ENCODE measurements at places on chromosomes 3 and 15. TPM values are rescaled to one million over a fixed set of nuclear protein-coding genes. Genes with fewer than 3 reads are reported as not detected.

GRCh38 chr3:189954733-189955665 lies 165.7 kb downstream of the P3H2 start:
- no peak for DNase-seq

GRCh38 chr15:91222052-91222451 lies 122.0 kb downstream of the SV2B start:
- DNase-seq: no peak

DNA sequence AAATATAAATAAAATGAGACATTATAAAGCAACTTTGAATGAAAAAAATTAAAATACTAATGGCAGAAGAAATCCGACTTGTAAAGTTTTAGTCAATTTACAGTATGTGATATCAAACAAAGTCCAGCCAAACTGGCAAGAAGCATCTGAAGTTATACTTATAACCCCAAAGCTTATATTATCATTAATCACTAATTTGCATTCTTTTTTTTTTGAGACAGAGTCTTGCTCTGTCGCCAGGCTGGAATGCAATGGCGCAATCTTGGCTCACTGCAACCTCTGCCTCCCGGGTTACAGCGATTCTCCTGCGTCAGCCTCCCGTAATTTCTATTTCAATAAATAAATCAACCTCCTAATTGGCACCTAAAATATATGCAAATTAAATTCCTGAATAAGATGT lies 80.1 kb downstream of the AQR start:
- DNase-seq: no peak

DNA sequence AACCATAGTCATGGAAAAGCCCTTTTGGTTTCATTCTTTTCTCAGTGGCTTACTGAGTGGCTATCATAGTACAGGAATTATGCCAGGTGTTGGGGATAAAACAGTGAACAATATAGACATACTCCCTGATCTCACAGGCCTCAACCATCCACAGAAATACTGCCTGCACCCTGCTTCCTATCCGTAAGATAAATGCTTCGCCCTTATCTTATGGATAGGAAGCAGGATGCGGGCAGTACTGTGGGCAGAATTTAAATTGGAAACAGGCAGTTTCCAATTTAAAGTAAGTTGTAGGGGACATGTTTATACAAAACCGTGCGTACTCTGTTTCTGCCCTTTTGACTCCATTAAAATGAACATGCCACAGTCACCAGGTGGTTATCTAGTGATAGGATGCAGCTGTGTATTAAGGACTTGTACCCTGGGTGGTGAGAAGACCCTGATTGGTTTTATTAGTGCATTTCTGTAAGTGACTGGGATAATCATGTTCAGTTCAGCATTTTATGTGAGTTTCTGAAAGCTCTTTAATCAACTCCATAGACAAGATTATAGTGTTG lies 141.8 kb upstream of the BHLHE40 start:
- no peak for DNase-seq

- DNase-seq: no peak
These were observed 449.9 kb upstream of the GOLIM4 start for GRCh38 chr3:168545591-168545990.

- DNase-seq: no peak
These were observed 13.1 kb upstream of the SKOR1 start for GRCh38 chr15:67812241-67812644.

DNA sequence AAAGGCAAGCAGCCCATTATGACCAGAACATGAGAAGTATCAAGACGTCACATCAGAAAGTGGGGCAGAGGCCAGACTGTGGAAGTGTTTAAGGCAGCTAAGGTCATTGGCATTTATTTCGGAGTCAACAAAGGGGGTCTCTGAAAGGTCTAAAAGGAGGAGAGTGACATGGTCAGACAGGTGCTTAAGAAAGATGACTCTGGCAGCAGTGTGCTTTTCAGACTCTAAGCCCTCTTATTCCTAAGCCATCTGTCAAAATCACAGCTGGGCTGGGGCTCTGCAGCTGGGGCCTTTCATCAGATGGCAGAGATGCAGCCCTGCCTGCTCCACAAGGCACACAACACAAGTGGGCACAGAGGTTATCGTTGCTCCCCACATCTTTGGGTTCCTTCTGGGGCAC lies 14.0 kb downstream of the FBXL22 start:
- no peak for DNase-seq

- no peak for DNase-seq
These were observed 218.1 kb downstream of the ADAMTSL3 start for GRCh38 chr15:83871808-83872559.

- DNase-seq: no peak
These were observed 337.8 kb downstream of the FEZF2 start for GRCh38 chr3:62035402-62036057.

- no peak for DNase-seq
These were observed 117.9 kb downstream of the SCAPER start for GRCh38 chr15:76787273-76787672.

- no peak for DNase-seq
These were observed 52.2 kb upstream of the HEG1 start for GRCh38 chr3:125107861-125108567.

DNA sequence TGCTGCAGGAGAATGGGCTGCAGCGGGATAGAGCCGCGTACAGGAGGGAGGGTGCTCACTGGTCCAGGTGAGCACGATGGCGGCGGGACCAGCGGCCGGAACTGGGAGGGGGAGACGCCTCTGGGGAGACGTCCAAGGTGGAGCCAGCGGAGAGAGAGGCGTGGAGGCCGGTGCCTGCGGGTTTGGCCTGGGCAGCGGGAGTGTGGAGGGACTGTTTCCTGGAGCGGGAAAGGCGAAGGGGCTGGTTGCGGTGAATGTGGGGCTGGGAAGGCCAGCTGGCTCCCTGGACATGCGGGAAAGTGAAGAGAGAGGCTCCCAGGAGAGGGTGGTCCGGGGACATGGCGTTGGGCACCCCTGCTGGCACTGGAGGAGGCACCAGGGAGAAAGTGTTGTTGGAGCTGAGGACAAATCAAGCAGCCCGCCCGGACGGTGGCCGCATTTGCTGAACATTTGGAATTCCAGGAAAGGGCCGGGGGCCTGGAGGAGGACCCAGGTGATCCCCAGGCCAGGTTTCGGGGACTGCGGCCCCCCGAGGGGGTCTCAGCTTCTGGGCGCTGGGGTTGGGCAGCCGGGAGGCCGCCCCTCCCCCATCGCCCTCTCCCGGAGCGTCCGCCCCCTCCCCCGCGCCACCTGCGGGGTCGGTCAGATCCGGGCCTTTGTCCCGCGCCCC lies 34.3 kb downstream of the DNAJB8 start:
- DNase-seq: no peak

DNA sequence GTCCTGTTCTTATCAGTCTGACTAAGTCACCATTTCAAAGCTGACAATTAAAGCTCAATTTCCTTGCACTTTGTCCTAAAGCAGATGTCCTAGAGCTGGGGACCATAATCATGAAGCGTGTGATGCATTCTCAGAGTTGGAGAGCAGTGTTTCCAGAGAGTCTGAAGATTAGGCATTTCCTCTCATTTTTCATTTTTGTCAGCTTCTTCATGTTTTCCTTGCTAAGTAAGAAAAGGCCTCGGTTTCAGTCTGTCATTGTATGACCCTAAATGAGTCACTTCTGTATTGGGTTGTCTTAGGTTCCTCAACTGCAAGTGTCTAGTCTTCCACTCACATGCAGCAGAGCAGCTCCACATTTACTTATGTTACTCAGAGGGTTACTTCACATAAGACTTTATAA lies 257.2 kb upstream of the TPRG1 start:
- DNase-seq: no peak

- DNase-seq: no peak
These were observed 426.5 kb upstream of the CDIN1 start for GRCh38 chr15:36152936-36153335.

DNA sequence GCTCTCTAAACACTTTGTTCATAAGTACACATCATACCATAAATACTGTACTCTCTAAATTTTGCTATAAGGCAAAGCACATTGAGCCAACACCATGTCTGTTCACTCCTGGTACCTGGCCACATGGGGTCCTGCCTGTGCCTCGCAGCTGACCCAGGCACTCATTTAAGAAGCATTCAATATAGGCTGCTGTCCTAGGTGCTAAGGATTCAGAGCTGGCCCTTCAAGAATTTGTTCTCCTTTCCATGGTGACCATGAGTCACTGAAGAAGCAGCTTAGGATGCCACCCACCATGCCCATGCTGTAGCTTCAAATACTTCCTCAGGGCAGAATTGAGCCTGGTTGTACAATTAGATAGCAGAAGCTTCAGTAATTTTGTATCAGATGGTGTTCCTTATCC lies 119.2 kb upstream of the ZBED2 start:
- DNase-seq: no peak

GRCh38 chr3:24199300-24199699 lies 254.2 kb downstream of the NR1D2 start:
- no peak for DNase-seq

DNA sequence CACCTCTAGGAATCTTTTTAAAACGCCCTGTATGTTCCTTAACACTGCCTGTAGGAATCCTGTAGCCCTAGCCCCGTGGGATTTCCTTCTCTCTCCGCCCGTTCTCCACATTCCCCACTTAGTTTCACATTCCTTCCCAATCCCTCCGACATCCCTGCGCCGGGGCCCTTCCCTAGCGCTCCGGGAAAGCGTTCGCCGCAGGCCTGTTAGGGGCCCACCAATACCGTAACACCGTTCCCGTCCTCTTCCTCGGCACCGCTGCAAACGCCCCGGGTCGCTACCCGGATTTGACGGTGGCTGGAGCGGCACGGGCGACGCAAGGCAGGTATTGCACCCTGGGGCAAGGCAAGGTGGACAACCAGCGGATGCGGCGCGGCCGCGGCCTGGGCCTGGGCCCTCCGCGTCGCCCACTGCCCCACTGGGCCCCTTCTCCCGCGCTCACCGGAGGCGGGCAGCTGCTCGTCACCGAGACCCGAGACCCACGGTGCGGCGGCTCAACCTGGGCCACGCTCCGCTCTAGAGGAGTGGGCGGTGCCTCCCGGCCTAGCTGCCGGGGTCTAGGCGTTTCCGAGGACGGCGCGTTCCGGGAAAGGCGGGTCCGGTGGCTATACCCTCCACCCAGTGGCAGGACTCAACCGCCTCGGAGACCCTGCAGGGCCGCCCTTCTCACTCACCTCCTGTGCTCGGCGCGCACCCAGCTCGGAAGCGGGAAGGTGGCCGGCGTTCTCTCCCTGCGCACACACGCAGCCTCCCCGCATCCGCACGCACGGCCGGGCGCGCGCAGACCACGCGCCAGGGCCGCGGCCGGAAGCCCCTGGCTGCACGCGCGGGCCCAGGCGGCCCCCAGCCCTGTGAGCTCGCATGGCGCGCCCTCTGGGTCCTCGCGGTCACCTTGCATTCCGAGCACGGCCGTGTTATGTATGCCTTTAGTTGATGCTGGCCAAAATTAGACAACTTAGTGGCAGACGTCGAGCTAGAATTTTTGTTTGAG lies at the start of gene B3GALNT1:
Gene B3GALNT1, minus strand, starts transcription at position 789 of the 991 bp plus-strand sequence. CDS start 18,595 bp downstream, outside the sequence.
- DNase-seq: peak; percentile 64

- no peak for DNase-seq
These were observed 123.8 kb downstream of the CBLB start for GRCh38 chr3:105745046-105745445.

- no peak for DNase-seq
These were observed 13.5 kb upstream of the GRAMD1C start for GRCh38 chr3:113825090-113825489.

GRCh38 chr3:23650371-23651140 lies 155.2 kb upstream of the UBE2E1 start:
- no peak for DNase-seq

DNA sequence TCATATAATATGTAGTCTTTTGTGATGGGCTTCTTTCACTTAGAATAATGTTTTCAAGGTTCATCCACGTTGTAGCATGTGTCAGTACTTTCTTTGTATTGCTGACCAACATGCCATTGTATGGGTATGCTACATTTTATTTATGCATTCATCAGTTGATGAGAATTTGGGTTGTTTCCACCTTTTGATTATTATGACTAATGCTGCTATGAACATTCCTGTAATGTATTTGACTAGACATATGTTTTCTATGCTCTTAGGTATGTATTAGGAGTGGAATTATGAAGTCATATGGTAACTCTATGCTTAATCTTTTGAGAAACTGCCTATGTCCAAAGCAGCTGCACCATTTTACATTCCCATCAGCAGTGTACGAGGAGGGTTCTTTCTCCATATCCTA lies 3.2 kb upstream of the PODXL2 start:
- no peak for DNase-seq

GRCh38 chr3:13549623-13550422 lies 898 bp downstream of the FBLN2 start:
- DNase-seq: no peak

- no peak for DNase-seq
These were observed 408 bp downstream of the WDR82 start for GRCh38 chr3:52277972-52278509.

- no peak for DNase-seq
These were observed 133.4 kb upstream of the MITF start for GRCh38 chr3:69605867-69606266.

DNA sequence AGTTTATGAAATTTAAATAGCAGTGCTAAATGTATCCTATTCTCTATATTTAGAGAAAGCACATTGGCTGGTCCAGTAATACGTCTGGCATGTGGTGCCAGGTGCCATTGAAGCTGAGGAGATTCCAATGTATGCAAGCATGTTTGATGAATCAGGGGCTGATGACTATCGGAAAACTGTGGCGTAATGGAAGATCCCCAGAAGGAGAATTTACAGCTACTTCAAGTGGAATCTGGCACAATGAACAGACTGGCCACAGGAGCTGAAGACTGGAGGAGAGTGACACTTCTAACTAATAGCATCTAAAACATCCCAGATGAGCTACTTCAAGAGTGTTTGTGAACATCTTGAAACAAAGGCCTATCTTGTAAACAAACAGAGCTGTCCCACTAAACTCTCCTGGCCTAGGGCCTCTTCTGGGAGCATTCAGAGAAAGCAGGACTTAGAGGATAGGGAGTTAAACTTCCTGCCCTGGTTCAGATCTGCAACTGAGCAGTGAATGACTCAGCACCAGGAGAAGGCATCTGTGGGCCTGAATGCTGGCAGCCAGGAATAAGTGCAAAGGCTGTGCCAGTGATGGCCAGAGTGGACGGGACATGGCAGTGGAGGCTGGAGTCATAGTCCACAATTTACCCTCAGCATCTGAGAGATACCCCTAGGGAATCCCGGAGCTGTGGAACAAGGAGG lies 15.2 kb upstream of the ACTC1 start:
- DNase-seq: no peak

GRCh38 chr15:77753281-77753873 lies 120.7 kb upstream of the LINGO1 start:
- peak; percentile 21 for DNase-seq

The CCDC50 gene
- polyA plus RNA-seq: 69.9 TPM

The SLC24A5 gene
- 1.3 TPM for polyA plus RNA-seq

The AP4E1 gene
- 8.7 TPM for polyA plus RNA-seq

The ILDR1 gene
- 9.2 TPM for polyA plus RNA-seq

The CFAP100 gene
- 0.40 TPM for polyA plus RNA-seq

The RBP2 gene
- 0.25 TPM for polyA plus RNA-seq

The ACTRT3 gene
- 4.3 TPM for polyA plus RNA-seq

The ABHD10 gene
- 58.8 TPM for polyA plus RNA-seq

Data from left renal cortex interstitium (tissue), 4 donors.